Suppressor macrophage treated with lipopolysaccharide for 1 hour (primary cell): ENCODE measurements at places on chromosomes 11 and 22.

DNA sequence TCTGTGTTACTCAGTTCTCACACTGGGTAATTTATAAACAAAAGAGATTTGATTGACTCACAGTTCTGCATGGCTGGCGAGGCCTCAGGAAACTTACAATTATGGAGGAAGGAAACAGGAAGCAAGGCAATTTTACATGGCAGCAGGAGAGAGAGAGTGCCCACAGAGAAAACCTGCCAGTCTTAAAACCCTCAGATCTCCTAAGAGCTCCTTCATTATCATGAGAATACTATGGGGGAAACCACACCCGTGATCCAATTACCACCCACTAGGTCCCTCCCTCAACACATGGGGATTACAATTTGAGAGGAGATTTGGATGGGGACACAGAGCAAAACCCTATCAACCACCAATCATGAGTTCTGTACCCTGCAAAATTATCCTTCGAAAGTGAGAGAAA, 1180.8 kb downstream of the JRKL start:
- no peak for DNase-seq

DNA sequence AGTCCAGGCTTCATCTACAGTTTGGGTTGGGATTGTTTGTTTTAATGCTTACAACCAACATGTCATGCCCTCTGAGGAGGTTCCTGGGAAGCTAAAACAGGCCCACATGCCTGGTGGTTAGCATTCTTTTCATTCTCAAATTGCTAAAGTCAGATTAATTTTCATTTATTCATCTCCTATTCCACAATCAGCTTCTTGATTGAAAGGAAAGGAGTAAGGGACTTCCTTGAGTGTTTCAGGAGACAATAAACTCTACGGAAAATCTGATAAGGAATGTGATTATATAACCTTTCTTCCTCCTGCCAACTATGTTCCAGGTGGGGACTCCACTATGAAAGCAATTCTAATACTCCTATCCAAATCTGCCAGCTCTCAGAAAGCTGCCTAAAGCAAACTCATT, 30.8 kb downstream of the MRTFA start:
- no peak for DNase-seq

- DNase-seq, result no peak
Measured at GRCh38 chr11:57758174-57758573, 3.4 kb upstream of the CTNND1 start.

GRCh38 chr11:77470504-77470903, 3.4 kb downstream of the PAK1 start:
- peak; percentile 38 for DNase-seq

- peak; percentile 93 for DNase-seq
Measured at GRCh38 chr11:69352715-69353319, 58.9 kb downstream of the MYEOV start.

- DNase-seq, result no peak
Measured at GRCh38 chr11:76415073-76415472, 29.7 kb upstream of the EMSY start.

DNA sequence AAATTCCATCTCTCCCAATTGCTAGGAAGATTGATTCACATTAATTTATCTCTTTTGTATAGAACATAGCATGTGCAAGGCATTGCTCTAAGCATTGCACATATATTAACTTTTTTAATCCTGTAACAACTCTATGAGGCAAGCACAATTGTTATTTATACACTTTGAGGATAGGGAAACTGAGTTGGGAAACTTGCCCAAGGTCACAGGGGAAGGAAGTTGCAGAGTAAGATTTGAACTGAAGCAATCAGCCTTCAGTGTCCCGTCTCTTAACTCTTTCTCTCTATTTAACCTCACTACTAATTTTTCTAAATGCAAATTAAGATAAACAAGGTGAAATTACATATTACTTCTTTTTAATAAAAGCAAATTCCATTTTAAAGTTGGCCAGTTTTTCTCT, 22.2 kb downstream of the OR56B4 start:
- peak; percentile 53 for DNase-seq

DNA sequence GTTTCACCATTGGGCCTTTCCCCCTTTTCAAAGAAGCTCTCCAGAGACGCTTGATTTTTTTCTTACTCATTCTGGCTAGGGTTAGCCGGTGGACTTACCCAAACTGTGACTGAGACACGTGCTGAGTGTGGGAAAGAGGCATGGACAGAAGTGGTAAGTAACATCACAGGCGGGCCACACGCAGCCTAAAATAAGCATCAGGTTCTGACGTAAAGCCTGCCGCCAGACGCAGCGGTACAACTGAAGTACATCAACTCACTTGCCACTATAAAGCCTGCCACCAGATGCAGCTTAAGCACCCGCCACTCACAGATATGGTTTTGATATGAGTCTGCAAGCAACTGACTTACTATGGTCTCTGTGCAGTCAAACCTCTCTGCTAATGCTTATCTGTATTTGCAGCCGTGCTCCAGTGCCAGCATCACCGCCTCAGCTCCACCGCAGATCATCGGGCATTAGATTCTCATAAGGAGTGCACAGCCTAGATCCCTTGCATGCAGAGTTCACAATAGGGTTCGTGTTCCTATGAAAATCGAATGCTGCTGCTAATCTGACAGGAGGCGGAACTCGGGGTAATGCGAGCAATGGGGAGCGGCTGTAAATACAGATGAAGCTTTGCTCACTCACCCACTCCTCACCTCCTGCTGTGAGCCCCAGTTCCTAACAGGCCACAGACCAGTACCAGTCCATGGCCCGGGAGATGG, 58.8 kb downstream of the PHF21B start:
- no peak for DNase-seq

GRCh38 chr11:35389897-35390465, 29.4 kb downstream of the SLC1A2 start:
- DNase-seq, result no peak

- no peak for DNase-seq
Measured at GRCh38 chr11:68704887-68705286, 20.5 kb downstream of the GAL start.

DNA sequence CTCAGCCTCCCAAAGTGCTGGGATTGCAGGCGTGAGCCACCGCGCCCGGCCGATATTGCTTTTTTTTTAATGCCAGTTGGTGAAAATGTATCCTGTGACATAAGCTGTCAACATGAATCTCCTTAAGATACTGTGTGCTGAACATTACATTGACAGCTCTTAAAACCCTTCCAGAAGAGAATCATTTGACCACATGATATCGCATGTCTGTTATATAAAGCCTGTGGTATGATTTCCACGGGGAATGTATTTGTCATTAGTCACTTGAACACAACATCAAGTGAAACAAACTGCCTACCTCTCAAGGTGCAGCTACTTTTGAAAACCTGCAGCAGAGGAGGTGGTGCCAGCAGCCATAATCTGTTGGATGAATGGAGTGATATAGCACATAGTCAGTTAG, 67.0 kb downstream of the BCL2L13 start:
- DNase-seq, result no peak

GRCh38 chr11:83116015-83116641, 40.8 kb upstream of the PCF11 start:
- no peak for DNase-seq

GRCh38 chr22:43826142-43827002, 14.3 kb upstream of the EFCAB6 start:
- no peak for DNase-seq

GRCh38 chr11:61460474-61460881, 30.6 kb downstream of the SDHAF2 start:
- no peak for DNase-seq

- DNase-seq, result peak; percentile 70
Measured at GRCh38 chr11:118980191-118980881, 8.8 kb downstream of the FOXR1 start.

DNA sequence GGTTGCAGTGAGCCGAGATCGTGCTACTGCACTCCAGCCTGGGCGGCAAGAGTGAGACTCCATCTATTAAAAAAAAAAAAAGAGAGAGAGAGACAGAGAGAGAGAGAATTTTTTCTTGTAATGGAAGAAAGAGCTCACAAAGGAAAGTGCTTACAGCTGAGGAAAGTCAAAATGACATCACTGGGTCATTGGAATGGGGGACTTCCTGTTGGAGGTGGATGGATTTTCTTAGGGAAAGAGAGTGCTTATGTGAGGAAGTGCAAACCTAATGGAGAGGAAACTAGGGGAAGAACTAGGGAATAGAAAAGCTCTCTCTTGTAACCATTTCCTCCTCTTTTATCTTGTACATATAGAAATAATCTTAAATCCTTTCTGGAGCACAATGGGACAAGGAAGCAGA, 6.3 kb upstream of the PIWIL4 start:
- DNase-seq, result peak; percentile 40

- DNase-seq, result no peak
Measured at GRCh38 chr11:3833449-3833848, 7.3 kb downstream of the RHOG start.

GRCh38 chr11:33802194-33802950, 28.1 kb upstream of the FBXO3 start:
- DNase-seq, result peak; percentile 50

- DNase-seq, result no peak
Measured at GRCh38 chr11:70910835-70911234, 341.5 kb downstream of the SHANK2 start.

DNA sequence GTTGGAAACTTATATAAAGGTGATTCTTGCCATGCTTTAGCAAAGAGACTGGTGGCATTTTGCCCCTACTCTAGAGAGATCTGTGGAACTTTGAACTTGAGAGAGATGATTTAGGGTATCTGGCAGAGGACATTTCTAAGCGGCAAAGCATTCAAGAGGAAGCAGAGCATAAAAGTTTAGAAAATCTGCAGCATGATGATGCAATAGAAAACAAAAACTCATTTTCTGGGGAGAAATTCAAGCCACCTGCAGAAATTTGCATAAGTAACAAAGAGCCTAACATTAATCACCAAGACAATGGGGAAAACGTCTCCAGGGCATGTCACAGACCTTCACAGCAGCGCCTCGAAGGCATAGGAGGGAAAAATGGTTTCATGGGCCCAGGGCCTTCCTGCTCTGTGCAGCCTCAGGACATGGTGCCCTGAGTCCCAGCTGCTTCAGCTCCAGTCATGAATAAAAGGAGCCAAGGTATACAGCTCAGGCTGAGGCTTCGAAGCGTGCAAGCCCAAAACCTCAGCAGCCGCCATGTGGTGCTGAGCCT, 83.4 kb downstream of the MRTFA start:
- DNase-seq, result no peak

DNA sequence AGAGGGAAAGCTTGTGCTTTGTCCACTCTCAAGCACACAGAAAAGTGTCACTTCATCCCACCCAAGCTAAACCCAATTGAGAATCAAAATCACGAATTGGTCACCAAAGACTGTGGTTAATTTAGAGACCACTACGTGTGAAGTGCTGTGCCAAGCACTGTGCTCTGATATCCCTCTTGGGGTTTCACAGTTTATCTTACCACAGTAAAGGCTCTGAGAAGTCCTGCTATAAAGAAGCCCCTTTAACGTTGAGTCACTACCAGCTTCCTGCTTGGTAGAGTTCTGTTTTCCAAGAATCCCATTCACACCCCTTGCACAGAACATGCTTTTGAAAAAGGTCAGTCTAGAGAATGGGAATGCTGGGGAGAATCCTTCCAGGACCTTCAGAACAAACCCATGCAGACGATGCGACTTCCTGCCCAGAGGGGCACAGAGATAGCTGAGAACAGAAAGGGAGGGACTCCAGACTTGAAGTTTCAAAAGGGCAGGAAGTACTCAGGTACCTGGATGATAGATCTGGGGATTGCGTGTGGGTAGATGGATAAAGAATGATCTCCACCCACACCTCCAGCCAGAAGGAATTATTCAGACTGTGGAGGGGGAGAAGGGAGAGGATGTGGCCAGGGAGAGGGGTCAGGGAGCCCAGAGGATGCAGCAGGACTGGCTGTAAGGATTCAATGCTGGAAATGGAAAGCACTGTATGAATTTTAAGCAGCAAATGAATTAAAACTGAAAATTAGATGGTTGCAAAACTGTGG, 18.1 kb upstream of the TSPAN18 start:
- DNase-seq, result no peak

DNA sequence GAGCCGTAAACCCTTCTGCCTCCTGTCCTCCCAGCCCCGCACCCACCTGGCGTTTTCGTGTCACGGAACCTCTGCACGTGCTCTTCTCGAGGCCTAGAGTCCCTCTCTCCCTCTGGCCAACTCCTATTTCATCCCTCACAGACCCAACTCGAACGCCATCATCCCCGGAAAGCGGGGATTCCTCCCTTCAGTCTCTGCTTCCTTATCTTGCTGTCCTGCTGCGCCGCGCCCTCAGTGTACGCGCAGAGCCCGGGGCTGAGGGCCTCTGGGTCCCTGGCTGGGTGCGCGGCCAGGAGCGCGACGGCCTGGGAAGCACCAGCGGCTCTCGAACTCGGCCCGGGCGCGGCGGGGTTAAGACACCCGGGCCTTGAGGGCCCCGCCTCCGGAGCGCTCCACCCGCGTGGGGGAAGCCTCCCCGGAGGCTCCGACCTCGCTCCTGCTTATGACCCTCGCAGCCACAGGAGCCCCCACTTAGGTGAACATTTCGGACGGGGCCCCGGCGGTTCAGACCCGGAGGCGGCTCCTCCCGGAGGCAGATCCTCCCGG, 398 bp upstream of the ATG16L2 start:
- peak; percentile 89 for DNase-seq

- no peak for DNase-seq
Measured at GRCh38 chr11:116792869-116793771, 1.4 kb upstream of the APOA5 start.

- peak; percentile 40 for DNase-seq
Measured at GRCh38 chr11:114401311-114401710, 845 bp downstream of the RBM7 start.

- no peak for DNase-seq
Measured at GRCh38 chr22:35850831-35851230, 133.2 kb downstream of the APOL5 start.

DNA sequence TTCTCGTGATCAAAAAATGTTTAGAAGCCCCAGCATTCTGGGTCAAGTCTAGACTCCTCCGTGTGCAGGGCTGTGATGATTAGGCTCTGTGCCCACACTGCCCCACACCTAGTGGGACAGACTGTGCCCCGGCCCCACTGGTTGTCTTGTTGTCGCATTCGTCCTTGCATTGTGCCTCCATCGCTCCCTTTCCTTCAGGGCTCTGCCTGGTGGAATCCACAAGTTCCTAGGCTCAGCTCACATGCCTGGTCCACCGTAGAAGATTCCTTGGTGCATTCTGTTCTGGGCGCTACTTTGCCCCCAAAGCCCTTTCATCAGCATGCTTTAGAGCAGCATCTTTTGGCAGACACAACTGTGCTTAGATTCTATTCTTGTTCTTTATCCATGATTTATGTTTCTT, 23.5 kb upstream of the THY1 start:
- DNase-seq, result no peak

GRCh38 chr11:11038352-11038751, 180.5 kb upstream of the ZBED5 start:
- no peak for DNase-seq

DNA sequence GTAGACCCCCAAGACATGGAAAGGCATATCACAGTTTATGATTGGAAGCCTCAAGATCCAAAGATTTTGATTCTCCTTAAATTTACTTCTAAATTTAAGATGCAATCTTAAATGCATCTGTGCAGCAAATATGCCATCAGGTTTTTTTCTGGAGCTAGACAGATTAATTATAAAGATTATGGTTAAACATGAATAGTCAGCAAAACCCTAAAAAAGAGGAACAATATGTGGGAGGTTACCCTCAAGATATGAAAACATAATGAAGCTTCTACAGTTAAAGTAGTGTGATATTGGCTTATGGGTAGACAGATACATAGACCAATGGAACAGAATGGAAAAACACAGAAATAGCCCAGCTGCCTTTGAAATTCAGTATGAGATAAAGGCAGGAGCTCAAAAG, 31.7 kb downstream of the OR8B12 start:
- no peak for DNase-seq
